COLO829 (cell line): ENCODE measurements at places on chromosomes 13 and 19.

DNA sequence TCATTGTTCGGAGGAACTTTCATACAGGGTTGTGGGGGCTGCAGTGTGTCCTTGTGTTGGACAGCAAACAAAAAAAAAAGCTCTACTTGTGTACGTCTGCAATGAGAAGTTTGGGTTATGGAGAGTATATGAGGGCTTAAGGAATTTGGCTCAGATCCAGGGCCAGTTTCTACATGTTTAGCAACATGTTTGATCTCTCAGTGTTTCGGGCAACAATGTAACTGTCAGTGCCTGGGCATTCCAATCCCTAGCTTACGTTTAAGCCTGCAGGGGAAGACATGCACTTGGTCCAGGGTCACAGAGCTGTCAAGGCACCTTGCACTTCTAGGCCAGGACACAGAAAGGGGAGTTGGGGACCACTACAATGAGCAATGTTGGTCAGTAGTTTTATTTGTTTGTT lies 13.9 kb downstream of the ZNF543 start:
- no peak for DNase-seq

DNA sequence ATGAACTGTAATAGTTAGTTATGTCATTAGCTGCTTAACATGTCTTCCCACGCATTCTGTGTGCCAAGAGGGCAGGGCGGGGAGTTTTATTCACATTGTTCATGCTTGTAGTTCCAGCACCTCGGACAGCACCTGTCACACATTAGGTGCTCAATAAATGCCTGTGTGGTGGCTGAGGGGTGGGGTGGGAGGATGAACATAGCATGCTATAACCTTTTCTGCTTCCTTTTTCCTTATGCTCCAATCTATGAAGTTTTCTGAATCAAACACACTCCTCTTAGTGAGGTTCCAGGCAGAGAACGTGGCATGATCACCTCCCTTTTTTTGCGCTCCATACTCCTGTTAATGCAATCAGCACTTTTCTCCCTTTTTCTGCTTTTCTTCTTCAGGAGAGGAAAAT lies 15.8 kb upstream of the PTPRS start:
- DNase-seq, result no peak

GRCh38 chr13:46172531-46172991 lies 9.4 kb downstream of the LCP1 start:
- DNase-seq, result no peak

GRCh38 chr13:77299587-77299986 lies 27.3 kb downstream of the MYCBP2 start:
- no peak for DNase-seq

- no peak for DNase-seq
Measured at GRCh38 chr13:45899406-45899805, 47.9 kb upstream of the SIAH3 start.

DNA sequence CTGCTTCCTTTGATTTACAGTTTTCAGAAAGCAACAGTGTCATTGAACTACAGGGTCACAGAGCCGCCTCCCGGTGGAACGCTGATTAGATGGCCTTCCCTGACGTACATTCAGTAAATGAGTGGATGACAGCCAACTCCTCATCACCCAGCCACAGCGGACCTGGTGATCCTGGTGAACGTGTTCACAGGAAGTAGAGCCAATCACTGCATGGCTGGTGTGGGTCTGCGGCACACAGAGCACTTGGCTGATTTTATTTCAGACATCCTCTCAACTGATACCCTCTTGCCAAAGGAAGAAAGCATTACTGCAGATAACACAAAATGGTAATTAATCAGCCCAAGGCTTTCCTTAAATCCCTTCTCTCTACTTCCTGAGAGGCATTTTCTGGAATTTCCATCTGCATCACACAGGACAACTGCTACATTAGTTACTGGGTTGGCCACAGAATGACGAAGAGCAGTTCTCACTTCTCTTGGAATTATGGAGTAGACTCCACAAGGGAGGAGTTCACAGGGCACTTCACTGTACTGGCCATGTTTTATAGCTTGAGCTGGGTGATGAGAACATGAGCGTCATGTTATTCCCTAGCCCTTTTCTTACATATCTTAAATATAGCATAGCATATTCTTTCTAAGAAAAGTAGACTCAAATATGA lies 84.0 kb upstream of the SLC7A1 start:
- peak; percentile 22 for DNase-seq

GRCh38 chr13:113122550-113123225 lies at the start of gene F10:
Gene F10 (plus strand): TSS chr13:113122799. CDS start chr13:113122856, 57 bp downstream.
- no peak for DNase-seq

DNA sequence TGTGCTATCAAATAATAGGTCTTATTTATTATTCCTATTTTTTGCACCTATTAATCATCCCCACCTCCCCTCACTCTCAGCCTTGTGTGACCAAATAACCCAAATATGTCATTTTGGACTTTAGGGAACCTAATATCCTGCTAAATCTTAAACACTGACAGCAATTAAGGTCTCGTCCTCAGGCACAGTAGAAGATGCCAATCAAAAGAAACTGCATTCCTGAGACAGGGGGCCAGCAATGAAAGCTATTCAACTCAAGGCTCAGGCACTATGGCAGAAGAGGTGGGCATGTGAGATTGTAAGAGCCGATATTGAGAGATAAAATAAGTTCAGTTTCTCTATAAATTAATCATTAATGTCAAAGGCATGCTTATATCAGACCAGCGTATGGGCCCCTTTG lies 1437.7 kb upstream of the PCDH9 start:
- no peak for DNase-seq

DNA sequence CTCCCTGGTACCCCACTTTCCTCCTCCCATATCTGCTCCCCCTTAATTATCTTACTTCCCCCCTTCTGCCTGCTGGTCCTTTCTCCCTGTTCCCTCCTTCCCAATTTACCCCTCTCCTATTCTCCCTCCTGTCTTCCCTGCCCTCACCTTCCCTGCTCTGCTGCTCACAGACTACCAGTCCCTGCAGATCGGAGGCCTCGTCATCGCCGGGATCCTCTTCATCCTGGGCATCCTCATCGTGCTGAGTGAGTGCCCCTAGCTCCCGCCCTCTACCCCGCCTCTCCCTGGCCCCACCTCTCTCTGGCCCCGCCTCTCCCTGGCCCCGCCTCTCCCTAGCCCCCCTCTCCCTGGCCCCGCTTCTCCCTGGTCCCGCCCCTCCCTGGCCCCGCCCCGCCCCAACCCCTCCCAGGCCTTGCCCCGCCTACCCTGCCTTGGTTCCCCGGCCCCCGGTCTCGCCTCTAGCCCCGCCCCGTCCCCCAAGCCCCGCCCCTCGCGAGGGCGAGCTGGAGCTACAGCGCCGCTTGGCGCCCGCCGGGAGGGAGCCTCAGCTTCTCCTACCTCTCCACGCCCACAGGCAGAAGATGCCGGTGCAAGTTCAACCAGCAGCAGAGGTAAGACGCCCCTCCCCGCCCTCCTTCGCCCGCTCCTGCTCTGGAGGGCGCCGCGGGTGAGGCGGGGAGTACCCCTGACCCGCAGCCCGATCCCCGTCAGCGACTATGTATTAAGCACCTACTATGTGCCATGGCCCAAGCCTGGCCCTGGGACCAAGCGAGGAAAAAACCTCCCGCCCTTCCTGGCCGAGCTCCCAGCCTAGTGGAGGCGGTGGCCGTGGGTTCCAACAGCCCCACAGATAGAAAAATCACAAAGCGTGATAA lies 1.9 kb upstream of the FXYD7 start:
- DNase-seq, result peak; percentile 99

DNA sequence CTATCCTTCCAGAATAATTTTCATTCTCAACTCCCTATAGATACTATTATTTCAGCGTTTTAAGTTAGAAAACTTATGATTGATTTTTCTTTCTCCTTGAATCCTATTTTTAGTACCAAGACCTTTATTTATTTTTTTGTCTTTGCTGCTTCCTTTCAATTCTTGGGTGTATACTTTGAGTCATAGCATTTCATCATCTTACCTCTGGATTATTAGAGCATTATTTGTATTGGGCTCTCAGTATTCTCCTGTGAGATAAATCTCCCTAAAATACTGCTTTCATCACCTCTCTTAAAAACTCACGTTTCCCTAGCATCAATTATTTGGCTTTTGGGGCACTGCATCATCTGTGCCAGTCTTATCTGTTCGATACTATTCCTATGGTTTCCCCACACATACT lies 222.8 kb downstream of the POSTN start:
- DNase-seq, result no peak
